ENCODE measurements at places on chromosomes 3 and 15.

- no peak for DNase-seq
These were observed 39.2 kb downstream of the BBX start for GRCh38 chr3:107561980-107562379.

DNA sequence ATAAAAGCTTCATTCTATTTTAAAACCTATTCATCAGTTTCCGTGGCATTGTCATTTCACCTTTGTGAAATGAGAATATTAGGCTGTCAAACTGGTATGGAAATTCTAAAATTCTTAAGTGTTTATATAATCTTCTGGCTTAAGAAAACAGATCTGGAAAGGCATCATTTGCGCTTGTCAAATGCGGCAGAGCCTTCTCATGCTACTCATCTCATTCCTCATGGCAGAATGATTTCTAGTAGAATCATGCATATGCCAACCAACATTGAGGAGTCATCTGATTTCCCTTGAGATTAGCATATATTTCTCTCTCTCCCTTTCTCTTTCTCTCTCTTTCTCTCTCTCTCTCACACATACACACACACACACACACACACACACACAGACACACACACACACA is 48.8 kb downstream of the STRIT1 start:
- DNase-seq = no peak

DNA sequence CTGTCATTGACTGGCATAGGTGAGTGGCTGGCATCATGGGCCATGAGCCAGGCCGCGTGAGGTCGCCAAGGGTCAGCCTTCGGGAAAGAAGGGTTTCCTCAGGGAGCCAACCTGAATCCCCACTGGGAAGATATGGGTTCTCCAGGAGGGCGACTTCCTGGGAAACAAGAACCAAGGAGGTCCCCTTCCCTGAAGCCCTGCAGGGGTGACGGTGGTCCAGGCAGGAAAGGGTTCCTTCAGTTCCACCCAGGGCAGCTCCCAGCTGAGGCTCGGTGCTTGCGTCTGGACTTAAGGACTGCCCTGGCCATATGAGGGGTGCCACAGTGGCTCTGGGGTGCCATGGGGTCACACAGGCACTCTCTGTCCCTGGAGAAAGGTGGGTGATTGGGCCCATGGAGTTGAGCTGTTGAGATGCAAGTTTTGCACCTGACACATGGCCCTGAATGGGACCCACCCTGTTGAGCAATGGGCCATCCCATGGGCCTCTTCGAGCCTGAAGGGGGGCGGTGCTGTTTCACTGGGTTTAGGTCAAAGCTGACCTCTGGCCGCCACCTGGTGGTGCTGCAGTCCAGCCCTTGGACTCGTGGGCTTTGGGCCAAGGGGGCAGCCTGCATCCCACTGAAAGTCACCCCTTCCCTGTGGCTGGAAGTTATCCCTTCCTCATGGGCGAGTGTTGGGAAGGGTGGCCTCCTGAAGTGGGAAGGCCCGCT is 228.1 kb downstream of the SNRPN start:
- DNase-seq = no peak

DNA sequence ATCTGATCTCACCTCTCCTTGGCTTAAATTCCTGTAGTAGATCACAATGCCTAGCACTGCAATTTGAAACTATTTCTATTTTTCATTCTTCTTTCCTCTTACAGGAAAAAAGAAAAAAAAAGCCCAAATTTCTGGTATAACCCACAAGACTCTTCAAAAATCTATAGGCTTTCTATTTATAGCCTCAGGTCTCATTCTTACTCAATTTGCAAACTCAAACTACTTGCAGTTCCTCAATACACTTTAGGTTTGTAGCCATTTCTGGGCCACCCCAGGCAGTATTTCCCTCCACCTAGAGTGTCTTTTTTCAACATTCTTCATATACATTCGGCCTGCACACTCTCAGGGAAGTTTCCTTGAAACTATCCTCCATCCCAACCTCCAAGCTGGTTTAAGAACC is 169.0 kb downstream of the TBC1D5 start:
- no peak for DNase-seq

- DNase-seq = no peak
These were observed 101.1 kb upstream of the DLG1 start for GRCh38 chr3:197399486-197399885.

DNA sequence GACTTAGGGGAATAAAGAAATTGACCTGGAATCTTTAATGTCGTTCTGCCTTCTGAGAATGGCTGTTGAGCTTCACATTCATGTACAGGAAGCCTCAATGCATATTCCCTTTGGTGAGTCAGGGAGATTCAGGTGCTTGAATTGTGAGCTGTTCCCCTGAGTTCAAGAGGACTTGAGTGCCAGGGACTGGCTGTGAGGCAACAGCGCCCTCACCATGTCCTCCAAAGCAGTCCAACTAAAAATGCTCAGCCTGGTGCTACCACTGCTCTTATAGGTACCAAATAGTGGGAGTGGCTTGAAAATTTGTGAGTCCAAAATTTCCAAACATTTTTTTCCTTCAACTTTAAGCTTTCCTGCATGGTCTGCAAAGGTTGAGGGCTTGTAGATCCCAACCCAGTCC is 54.1 kb downstream of the LEO1 start:
- no peak for DNase-seq
